Prostate gland (tissue), 2 donors: ENCODE measurements at places on chromosomes 3 and 15. TPM values are rescaled to one million over a fixed set of nuclear protein-coding genes. Genes with fewer than 3 reads are reported as not detected.

GRCh38 chr3:130816561-130817445, 70.2 kb upstream of the PIK3R4 start:
- DNase-seq: no peak

- DNase-seq: no peak
These were observed 99.7 kb upstream of the TLE3 start for GRCh38 chr15:70197318-70197944.

- DNase-seq: no peak
These were observed 68.6 kb upstream of the CCDC39 start for GRCh38 chr3:180747805-180748361.

- DNase-seq: no peak
These were observed at the start of gene CILP for GRCh38 chr15:65210770-65211481. Gene CILP, minus strand, starts transcription at chr15:65211473. Its CDS starts 1,718 bp downstream, at chr15:65209755.

GRCh38 chr3:128178782-128179483, 25.7 kb downstream of the EEFSEC start:
- no peak for DNase-seq

- DNase-seq: no peak
These were observed 3.3 kb upstream of the FOXP1 start for GRCh38 chr3:71586810-71587242.

DNA sequence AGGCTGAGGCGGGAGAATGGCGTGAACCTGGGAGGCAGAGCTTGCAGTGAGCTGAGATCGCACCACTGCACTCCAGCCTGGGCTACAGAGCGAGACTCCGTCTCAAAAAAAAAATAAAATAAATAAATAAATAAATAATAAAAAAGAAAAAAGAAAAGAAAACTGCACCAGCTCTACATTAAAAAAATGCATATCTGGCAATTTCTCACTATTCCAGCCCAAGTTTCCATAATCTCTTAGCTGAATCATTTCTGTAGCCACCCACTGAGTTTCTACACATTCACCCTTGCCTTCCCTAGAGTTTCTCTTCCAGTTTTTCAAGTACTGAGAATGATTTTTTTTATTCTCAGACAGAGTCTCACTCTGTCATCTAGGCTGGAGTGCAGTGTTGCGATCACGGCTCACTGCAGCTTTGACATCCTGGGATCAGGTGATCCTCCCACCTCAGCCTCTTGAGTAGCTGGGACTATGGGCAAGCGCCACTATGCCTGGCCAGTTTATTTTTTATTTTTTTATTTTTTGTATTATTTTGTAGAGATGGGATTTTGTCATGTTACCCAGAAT, 24.5 kb upstream of the SLC7A14 start:
- DNase-seq: no peak

- DNase-seq: no peak
These were observed 24.0 kb upstream of the EHD4 start for GRCh38 chr15:41996376-41996775.

DNA sequence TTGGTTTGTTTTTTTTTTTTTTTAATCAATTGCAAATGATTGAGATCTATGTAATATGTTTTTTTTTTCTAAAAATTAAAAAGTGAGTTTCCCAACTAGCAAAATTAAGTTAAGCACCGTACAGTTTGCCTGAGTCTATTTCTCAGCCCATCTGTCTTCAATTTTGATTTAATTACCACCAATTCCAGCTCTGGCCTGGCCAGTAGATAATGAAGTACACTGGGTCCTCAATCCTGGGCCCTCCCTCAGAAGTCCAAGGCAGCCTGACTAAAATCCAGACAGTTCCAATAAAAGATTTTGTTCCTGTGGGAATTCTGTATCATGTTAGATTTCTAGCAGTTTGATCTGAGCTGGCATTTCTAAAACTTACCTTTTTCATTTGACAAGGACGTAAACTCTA, 887.2 kb downstream of the NAALADL2 start:
- no peak for DNase-seq

- no peak for DNase-seq
These were observed 3.5 kb upstream of the LINGO1 start for GRCh38 chr15:77636209-77636608.

DNA sequence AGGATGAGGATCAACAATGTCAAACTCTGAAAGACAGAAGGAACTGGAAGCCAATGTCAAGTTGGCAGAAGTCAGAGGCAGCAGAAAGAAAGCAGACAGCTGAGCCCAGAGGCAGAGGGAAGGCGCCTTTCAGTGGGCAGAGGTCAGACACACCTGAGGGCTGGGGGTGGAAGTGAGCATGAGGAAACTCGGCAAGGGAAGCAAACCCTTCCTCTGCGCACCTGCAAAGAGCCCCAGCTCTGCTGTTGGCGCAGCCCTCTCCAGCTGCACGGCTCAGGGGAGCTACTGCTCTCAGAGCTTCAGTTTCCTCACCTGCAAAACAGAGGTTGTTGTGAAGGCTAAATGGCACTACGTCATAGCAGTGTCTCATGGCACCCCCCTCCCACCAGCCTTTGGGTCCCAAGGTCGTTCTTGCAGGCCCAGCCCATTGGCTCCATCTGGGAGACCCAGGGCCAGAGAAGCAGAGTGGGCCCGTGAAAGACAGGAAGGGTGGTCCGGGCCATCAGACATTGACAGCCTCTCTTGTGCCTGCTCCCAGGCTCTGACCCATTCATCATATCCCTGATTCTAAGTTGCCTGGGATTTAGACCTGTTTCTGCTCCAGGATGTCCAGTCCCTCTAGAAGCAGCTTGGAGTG, 53.3 kb upstream of the SLC6A11 start:
- no peak for DNase-seq

IQCF5 gene
- total RNA-seq: 2.0 TPM

CAMP gene
- not detected for total RNA-seq
